Cerebellum (tissue), 4 donors: ENCODE measurements at places on chromosomes 7 and 10. TPM values are rescaled to one million over a fixed set of nuclear protein-coding genes. Genes with fewer than 3 reads are reported as not detected.

GRCh38 chr7:4797858-4798705, 22.7 kb downstream of the AP5Z1 start:
- DNase-seq, result peak; percentile 77

DNA sequence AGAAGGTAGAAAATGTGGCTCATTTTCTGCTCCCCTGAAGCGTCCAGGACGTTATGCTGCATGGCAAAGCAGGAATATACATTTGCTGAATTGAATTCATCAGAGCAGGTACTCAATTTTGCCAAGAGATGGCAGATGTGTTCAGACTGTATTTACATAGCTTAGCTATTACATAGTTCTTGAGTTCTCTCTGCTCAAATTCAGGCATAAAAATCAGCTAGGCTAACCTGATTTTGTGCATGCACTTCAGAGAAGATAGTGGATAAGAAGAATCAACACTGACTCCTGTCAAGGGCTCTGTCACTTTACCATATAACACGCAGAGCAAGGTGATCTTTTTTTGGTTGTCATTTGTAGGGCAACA, 209.2 kb upstream of the FAM3C start:
- no peak for DNase-seq

DNA sequence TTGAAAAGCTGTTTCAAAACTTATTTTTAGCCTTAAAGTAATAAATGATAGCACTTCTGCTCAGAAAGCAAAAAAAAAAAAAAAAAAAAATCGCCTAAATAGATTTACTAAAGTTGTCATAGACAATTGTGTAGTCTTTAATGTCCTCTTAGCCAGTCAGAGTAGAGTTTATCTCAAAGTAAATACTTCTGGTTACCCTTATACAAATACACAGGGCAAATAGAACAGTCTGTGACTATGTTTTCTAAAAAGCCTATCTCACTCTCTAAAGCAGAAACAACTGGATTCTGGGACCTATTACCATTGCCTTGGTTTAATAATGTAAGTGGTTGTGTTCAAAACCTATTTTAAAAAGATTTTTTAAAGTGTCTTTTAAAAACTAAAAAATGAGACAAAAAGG, 156.2 kb upstream of the THSD7A start:
- DNase-seq, result no peak

DNA sequence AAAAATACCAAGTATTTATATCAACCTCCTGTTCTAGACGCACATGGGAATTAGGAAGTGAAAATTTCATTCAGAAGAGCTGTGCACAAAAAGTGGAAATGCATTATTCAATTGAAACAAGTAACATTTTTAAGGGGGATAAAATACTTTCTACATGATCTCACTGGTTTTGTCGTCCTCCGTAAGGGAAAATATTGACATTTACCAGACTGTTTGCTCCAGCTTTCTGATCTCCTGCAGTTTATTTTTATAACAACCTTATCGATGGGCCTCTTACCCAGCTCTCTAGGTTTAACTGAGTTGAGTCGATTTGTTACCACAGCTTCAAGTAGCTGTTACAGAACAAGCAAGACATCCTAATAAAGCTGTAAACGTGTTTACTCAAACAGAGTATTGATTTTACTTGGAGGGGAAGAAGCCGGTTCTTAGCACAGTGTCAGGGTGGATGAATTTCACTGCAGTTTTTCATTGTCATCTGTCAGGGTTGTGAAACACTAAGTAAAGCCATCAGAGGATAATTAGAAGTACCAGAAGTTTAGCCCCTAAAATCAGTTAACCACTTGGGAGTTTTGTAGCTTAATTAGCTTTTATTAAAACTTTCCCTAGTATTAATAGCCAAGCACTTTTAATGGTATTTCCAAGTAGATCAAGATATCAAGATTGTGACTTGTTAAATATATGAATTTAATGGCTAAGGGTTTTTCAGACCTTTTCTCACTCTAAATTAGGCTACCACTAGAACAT, 142.6 kb upstream of the KAT6B start:
- no peak for DNase-seq

LRRC18 gene
- total RNA-seq, result not detected

CALD1 gene
- total RNA-seq, result 41.8 TPM

OR6V1 gene
- not detected for total RNA-seq

PNLIPRP1 gene
- not detected for total RNA-seq

EPO gene
- not detected for total RNA-seq

GRCh38 chr10:22723783-22724182, 9.4 kb upstream of the PIP4K2A start:
- no peak for DNase-seq

DNA sequence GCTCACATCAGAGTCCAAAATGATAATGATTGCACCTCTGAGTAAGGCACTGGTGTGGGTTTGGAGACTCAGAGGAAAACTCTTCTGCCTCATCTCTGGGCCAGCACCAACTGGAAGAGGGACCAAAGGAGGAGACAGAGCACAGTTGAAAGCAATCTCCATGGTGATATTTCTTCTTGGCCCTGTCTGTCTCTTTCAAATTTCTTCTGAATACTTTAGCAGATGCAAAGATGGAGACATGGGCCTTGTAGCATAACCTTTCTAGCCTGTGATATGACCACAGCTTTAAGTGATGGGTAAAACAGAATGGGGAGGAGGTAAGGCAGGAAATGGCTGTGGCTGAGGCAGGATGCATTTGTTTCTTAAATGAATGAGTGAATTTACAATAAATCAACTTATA, 12.2 kb upstream of the GIMAP7 start:
- DNase-seq, result no peak

ZNF425 gene
- total RNA-seq, result 3.5 TPM

TAS2R38 gene
- total RNA-seq, result not detected

ICA1 gene
- total RNA-seq, result 18.3 TPM

- DNase-seq, result no peak
These were observed 80.3 kb downstream of the RAMP3 start for GRCh38 chr7:45237788-45238461.

- no peak for DNase-seq
These were observed 2.6 kb upstream of the TBX20 start for GRCh38 chr7:35256256-35257175.

MMRN2 gene
- total RNA-seq, result 5.2 TPM

DNA sequence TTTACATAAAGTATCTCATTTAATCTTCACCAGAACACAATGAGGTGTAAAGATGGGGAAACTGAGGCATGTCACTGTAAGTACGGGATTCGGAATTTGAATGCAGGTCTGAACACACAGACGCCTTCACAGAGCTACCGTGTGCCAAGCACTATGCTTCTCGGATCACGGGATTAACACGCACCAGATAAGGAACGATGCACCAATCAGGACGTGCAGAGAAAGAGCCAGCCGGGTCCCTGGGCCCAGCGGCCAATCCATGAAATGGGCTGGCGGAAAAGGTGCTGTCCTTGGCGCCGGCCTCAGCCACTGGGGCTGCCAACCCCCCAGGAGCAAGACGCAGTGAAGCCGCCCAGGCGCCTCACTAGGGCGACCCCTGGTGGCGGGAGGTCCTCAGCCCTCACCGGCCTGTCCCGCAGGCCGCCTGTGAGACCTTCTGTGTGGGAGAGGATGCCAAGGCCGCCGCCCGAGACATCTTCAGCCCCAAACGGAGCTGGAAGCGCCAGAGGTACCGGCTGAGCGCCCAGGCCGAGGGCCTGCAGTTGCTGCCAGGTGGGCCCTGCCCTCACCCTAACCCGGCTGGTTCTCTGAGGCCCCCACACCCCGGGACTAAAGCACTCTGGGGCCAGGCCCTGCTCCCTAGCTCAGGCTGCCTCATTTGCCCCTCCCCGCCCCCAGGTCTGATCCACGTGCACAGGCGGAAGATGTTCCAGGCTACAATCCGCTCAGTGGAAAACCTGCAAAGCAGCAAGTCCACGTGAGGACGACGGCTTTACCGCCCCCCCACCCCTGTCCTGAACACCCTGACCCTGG, 15.6 kb downstream of the ATG9B start:
- DNase-seq, result no peak

NUTM2E gene
- total RNA-seq, result 0.45 TPM

- no peak for DNase-seq
These were observed 19.1 kb downstream of the DENND2A start for GRCh38 chr7:140621401-140622021.

SPAM1 gene
- total RNA-seq, result not detected

LRRN3 gene
- 108 TPM for total RNA-seq
